ENCODE measurements at places on chromosomes 7 and 10.

DNA sequence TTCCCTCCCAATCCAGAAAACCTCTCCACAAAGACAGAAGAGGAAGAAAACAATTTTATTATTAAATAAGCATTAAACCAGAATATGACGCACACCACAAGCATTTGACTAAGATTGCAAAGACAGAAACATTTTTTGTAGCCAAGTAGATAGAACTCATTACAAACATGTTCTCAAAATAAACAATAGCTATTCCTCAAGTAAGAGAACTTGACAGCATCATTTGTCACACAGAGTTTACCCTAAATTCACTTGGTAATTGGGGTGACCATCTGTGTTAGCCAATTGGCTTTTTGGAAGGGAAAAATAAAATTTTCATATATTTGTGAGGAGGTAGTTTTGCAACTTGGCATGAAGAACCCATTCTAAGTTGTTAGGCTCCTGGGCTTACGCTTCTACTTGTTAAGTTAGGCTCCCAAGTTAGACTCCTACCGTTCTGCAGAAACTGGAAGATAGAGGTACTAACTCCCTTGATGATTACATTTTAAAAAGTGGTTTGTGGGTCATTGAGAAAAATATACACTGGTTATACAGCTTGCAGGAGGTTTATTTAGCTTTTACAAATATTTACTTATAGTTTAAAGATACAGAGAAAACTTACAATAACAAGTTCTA lies 618.6 kb upstream of the CNTNAP2 start:
- no peak for DNase-seq

GRCh38 chr7:16235147-16236114 lies 185.9 kb downstream of the CRPPA start:
- DNase-seq, result no peak

GRCh38 chr10:5776881-5777197 lies 36.4 kb downstream of the GDI2 start:
- DNase-seq, result no peak

DNA sequence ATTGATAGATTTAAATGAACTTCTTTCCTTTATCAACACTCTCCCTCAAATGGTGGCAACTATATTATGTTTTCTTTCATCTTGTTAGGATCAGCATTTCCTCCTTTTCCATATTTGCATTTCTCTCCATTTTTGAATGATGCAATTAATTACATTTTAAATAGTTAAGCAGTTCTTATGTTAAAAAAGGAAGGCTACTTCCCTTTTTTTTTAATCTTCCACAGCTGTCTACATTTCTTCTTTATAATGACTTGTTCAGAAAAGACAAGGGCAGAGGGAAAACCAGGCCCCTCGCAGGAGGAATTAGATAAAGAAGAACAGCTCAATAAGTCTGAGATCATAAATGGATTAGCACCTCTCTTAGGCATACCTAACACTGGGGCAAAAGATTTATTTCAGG lies 208.9 kb downstream of the ARL4A start:
- no peak for DNase-seq

- DNase-seq, result no peak
Measured at GRCh38 chr7:96612034-96612433, 97.6 kb downstream of the SEM1 start.
